Thoracic aorta (tissue), 2 donors: ENCODE measurements at places on chromosomes 11 and 22.

DNA sequence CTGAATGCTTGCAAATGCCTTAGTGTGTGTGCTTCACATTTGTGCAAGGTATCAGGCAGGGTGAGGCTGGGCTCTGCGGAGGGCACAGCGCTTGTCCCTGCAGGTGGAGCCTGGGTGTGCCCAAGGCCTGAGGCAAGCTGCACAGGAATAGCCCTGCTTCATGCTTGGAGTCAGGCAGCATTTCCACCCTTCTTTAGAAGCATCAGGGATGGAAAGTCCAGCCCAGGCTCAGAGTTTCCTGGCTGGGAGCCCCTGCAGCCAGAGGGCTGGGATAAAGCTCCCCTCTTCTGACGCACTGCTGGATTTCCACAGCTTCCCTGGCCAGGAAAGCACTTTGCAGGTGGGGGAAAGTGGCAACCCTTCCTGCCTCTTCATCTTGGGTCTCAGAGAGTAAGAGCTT is 63.4 kb downstream of the GALNT18 start:
- DNase-seq: no peak

DNA sequence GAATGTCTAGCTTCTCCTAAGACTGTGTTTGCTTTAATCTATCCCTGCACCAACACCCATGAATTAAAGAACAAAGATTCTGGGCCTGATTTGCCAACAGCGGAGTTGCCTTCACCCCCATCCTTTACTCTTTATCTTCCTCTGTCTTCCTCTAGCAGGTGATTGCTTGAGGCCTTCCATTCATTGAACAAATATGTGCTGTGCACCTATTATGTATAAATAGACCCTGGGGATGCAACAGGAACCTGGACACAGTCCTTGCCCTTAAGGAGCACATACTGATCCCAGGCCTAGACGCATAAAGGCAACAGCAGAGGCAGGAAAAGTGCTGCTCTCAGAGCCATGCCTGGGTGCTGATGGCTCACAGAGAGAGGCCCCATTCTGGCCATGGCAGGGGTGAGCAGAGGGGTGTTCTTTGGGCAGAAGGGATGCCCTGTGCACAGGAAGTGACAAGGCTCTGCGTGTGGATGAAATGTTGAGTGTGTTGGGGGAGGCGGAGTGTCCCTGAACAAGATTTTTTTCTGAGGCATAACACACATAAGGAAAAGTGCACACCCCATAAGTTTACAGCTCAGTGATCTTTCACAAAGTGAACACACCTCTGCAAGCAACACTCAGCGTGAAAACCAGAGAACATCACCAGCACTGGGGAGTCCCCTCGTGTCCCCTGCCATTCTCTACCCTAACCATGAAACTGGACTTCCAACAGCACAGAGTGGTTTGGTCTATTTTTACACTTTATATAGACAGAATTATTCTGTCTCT is 145.9 kb downstream of the GRIK4 start:
- DNase-seq: no peak

DNA sequence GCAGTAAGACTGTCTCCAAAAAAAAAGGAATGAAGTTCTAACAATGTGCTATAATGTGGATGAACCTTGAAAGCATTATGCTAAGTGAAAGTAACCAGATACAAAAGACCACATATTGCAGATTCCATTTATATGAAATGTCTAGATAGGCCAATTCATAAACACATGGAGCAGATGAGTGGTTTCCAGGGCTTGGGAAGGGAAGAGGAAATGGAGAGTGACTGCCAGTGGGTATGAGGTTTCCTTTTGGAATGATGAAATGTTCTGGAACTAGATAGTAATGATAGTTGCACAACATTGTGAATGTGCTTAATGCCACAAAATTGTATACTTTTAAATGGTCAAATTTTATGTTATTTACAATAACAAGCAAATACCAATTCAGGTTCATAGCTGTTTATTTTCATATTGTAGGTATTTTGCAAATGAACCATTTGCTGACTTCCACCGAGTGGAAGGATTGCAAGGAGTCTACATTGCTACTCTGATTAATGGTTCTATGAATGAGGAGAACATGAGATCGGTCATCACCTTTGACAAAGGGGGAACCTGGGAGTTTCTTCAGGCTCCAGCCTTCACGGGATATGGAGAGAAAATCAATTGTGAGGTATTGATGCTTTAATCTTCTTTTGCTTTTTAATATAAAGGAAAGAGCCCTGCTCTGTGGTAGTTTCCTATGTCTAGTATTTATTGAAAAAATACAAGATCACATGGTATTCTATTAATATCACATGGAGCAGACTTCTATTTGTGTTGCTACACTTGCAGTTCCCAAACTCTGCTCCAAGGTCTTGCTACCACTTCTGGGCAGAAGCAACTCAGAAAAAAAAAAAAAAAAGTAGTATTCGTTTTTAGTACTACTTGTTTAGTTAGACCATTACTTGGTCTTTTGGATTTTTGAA is 67.7 kb upstream of the SORL1-AS1 start:
- DNase-seq: no peak

- DNase-seq: no peak
Observed at GRCh38 chr11:73787051-73787642, 527 bp upstream of the MRPL48 start.

DNA sequence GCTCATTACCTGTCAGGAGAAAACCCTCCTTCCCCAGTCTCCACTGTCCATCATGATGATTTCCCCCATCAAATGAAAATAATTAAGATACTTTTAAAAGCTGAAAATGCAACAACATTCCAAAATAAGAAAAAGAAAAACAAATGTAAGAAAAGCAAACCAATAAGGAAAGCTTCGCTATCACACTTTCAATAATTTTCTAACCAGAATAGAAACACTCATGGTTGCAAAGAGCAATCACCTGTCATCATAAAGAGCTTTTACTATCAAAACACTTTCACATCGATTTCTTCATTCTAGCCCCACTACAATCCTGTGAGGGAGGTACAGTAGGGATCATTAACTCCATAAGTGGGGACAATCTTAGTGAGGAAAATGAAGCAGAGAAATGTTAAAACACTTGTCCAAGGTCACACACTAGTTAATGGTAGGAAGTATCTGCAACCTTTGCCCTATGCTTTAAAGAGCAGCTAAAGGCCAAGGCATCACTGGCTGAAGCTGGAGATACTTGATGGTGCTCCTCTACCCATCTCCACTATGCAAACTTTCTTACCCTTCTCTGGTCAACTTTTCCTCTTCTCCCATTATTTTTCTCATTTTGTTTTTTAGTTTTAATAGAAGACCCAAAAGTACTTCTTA is 2.6 kb downstream of the RBM4B start:
- DNase-seq: no peak

DNA sequence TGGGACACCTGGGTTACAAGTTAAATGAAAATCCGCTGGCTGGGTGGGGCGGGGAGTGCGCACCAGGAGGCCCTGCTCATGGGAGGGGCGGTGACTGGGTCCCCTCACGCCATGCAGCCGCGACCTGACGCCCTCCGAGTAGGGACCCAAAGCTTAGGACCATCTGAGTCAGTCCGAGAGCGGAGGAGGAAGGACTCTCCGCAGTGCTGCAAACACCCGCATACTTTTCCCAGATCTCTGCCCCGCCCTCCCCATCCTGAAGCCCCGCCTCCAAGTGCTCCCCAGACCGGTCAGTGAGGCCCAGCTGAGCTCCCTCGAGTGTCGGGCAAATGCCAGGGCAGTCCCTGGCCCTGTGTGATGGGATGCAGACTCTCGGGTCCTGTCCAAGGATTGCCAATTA is 6.6 kb upstream of the FLI1 start:
- no peak for DNase-seq

DNA sequence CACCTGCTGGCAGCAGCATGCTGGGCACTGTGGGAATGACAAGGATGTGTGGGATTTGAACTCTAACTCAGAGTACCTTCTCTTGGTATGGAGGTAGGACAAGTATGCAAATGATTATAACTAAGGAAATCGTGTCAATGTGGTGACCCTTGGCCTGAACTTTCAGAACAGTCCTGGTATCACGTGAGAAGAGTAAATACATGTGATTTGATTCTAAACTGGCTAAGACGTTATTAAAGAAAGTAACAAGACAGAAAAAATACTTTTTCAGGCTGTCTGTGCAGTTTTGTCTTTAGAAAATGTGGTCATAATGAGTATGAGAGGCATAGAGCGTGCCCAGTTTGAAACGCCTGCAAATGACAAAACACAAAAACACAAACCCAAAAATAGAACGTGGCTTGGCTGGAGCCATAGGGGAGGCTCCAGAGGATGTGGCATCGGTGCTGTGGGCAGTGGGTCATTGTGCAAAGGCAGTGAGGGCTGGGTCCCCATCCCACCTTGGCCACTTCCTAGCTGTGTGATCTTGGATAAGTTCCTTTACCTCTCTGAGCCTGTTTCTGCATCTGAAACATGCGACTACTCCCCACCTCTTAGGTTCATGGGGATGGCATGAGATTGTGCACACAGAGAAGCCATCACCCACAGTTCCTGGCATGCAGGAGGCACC is 18.4 kb upstream of the IL2RB start:
- no peak for DNase-seq

DNA sequence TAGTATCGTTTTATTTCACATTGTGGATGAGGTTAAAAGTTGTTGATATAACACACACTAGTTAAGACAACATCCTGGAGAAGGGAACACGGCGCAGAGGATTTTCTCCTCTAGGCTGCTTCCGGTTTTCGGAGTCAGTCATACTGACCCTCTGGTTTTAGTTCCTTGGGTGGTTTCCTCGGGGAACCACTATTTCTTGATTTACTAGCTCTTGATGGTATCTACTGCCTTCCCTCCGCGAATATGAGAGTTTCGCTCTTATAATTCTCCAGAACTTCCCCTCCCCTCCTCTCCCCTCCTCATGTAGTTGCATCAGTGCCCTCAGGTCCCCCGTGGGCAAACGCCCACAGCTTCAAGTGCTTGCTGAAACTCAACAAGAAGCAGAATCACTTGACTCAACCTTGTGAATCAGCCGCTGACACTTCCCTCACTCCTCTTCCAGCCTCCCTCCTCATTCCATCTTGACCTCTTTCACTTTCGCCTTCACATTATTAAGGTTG is 15.9 kb upstream of the APOBEC3A start:
- DNase-seq: no peak

GRCh38 chr11:35647421-35648093 is 15.0 kb upstream of the TRIM44 start:
- DNase-seq: no peak

DNA sequence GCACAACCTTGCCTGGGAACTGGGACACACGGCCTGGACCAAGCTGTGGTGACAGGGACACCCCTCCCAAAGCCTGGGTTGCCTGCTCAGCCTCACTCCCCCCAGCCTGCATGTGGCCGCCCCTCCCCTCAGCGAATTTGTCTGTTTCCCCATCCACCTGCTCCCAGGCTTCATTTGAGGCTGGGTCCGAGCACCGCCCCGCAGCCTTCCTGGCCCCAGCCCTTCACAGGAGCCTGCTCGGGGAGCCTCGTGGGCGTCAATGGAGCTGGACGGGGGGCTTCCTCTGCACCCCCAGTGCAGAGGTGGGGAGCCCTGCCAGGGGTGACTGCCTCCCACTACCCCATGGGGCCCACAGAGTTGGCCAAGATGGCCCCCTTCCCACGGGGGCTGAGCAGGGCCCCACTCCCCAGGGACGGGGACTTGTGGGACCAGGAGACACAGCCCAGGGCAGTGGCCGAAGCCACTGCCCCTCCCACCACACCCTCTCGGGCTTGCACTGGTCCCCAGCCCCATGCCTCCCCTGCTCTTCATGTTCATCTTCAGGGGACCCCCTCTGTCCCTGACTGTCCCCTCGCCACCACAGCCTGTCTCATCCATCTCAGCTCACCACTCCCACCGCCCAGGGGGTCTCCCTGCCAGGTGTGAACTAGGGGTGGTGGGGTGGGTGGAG is 91.7 kb downstream of the WNT7B start:
- no peak for DNase-seq

- DNase-seq: no peak
Observed at GRCh38 chr11:111526501-111526900, 11.9 kb downstream of the HOATZ start.

- DNase-seq: no peak
Observed at GRCh38 chr11:31340903-31341572, 28.5 kb downstream of the DCDC1 start.

- DNase-seq: no peak
Observed at GRCh38 chr22:17199003-17199731, 20.1 kb downstream of the ADA2 start.

DNA sequence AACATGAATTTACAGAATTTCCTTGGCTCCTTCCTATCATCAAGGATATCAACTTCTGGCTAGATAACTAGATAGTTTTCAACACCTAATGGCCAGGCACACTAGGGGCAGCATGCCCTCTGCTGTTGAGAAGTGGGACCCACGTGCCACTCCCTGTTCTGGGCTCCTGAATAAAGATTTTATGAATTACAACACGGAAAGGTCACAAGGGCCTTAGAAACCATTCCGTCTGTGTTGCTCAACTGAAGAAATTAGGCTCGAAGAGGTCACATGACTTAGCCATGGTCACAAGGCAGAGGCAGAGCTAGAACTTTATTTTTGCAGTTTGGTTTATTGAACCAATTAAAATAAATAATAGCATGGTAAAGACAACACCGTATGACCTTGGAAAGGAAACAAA is 36.0 kb downstream of the PRCP start:
- no peak for DNase-seq

GRCh38 chr11:99638073-99638553 is 617.4 kb downstream of the CNTN5 start:
- no peak for DNase-seq

GRCh38 chr22:35649026-35649553 is 844 bp downstream of the APOL6 start:
- no peak for DNase-seq

GRCh38 chr11:128195057-128195751 is 392.2 kb downstream of the ETS1 start:
- no peak for DNase-seq

DNA sequence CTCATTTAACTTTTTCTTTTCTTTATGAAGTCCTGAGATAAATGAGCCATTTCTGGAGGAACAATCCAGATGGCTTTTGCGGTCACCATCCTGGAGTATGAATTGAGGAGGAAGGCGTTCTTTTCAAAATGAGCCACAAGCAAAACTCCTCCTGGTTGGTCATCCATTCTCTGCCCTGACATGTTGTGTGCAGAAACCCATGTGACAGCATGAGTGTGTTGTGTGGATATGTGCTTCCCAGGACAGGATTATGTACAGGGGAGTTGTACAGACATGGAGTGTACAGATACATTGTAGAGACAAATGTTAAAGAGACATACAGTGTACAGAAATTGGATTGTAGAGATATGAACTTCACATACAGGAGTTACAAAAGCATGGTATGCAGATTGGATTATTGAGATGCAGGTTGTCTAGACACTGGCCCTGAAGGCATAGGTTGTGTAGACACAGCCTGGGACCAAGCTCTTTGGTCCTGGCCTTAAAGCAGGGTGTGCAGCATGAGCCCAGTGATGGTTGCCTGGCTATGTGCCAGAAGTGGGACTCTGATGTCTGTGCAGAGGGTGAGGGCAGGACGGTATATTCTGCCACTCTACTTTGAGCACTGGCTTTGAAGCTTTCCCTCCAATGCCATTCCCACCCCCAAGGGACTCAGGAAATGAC is 178.5 kb upstream of the ZBED5 start:
- DNase-seq: no peak

- no peak for DNase-seq
Observed at GRCh38 chr11:119025978-119026766, 4.5 kb downstream of the SLC37A4 start.

- no peak for DNase-seq
Observed at GRCh38 chr22:37043828-37044538, 7.6 kb upstream of the KCTD17 start.
